Stimulated activated CD8-positive, alpha-beta memory T cell treated with anti-CD3 and anti-CD28 coated beads, Interleukin-4, amount 100 ng/mL, for 48 hours (primary cell): ENCODE measurements at places on chromosomes 12 and 14.

GRCh38 chr14:89241257-89241656, 175.8 kb downstream of the FOXN3 start:
- DNase-seq: no peak

- no peak for DNase-seq
These were observed 6.2 kb upstream of the STXBP6 start for GRCh38 chr14:25055992-25056687.

GRCh38 chr12:109203480-109203879, 87.1 kb downstream of the ACACB start:
- no peak for DNase-seq

- no peak for DNase-seq
These were observed 106.2 kb downstream of the SMOC1 start for GRCh38 chr14:69985463-69985862.

GRCh38 chr12:6826125-6826733, 2.0 kb upstream of the P3H3 start:
- DNase-seq: no peak

- no peak for DNase-seq
These were observed 5.3 kb upstream of the GRIP1 start for GRCh38 chr12:66684222-66684621.

GRCh38 chr14:31787377-31787776, 226.2 kb downstream of the NUBPL start:
- no peak for DNase-seq

GRCh38 chr14:70118064-70118463, 70.7 kb downstream of the SLC8A3 start:
- no peak for DNase-seq

- DNase-seq: no peak
These were observed 110.6 kb downstream of the DIO2 start for GRCh38 chr14:80100681-80101080.

DNA sequence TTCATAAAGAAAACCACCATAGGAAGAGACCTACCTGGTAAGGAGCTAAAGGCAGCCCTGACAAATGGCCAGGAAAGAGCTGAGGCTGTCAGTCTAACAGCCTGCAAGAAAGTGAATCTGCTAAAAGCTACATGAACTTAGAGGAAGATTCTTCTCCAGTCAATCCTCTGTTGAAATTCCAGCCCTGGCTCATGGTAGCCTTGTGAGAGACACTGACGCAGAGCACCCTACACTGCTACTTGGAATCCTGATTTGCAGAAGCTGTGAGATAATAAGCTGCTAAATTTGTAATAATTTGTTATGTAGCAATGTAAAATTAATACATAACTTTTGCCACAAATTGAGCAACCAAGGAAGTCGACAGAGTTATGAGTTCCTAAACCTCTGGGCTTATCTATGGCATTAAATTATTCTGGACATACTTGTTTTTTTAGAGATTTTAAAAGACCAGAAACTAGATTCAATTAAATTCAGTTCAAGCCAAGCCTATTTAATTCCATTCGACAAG, 257.0 kb downstream of the ETNK1 start:
- no peak for DNase-seq

DNA sequence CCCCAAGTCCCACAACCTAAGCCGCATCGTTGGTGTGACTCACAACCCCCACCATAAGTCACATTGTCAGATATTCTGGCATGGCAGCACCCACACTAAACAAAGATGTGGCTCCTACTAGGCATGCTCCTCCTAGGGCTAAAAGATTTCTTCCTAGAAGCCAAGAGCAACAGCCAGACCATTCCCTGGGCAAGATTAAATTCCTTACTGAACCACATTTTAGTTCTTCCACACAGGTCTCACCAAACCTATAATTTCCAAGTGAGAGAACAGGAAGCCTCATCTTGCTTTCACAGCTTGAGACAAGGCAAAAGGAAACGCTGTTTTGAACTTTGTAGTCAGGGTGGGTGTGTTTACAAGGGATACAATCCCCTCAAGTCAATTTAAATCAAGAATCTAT, 632.8 kb downstream of the DIO2 start:
- no peak for DNase-seq

- DNase-seq: no peak
These were observed 23.0 kb downstream of the CCDC63 start for GRCh38 chr12:110869803-110870202.

DNA sequence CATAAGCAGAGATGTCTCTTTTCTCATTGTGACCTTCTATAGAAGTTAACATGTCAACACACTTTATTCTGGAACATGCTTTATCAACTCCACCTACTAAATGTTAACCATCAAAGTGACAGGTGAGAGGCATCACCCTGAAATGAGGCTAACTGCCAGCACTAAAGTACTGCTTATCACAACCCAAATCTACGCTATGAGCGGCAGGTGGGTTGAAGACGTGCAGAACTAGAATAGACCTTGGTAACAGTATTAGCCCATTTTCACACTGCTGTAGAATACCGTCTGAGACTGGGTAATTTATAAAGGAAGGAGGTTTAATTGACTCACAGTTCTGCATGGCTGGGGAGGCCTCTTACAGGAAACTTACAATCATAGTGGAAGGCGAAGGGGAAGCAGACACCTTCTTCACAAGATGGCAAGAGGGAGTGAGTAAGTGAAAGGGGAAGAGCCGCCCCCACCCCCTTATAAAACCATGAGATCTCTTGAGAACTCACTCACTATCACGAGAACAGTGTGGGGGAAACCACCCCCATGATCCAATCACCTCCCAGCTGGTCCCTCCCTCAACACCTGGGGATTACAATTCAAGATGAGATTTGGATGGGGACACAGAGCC, 359.0 kb downstream of the SEC23A start:
- DNase-seq: no peak

GRCh38 chr12:85765453-85765869, 70.7 kb downstream of the RASSF9 start:
- no peak for DNase-seq

GRCh38 chr14:65042296-65042695, 55.6 kb downstream of the FNTB start:
- DNase-seq: no peak

DNA sequence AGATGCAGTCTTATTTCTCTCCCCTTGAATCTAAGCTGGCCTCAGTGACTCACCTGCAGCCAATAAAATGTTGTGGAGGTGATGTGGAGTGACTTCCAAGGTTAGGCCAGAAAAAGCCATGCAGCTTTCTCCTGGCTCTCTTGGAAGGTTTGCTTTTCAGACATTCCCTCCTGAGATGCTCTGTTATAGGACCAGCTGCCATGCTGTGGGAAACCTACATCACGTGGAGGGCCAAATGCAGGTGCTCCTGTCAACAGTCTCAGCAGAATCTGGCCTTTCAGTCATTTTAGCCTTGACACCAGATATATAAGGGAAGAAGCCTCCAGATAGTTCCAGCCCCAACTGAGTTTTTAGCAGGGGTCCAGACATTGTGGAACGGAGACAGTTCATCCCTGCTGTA, 38.1 kb upstream of the DACT1 start:
- DNase-seq: no peak

GRCh38 chr12:68189821-68190242, 30.3 kb upstream of the IFNG start:
- peak; percentile 47 for DNase-seq

DNA sequence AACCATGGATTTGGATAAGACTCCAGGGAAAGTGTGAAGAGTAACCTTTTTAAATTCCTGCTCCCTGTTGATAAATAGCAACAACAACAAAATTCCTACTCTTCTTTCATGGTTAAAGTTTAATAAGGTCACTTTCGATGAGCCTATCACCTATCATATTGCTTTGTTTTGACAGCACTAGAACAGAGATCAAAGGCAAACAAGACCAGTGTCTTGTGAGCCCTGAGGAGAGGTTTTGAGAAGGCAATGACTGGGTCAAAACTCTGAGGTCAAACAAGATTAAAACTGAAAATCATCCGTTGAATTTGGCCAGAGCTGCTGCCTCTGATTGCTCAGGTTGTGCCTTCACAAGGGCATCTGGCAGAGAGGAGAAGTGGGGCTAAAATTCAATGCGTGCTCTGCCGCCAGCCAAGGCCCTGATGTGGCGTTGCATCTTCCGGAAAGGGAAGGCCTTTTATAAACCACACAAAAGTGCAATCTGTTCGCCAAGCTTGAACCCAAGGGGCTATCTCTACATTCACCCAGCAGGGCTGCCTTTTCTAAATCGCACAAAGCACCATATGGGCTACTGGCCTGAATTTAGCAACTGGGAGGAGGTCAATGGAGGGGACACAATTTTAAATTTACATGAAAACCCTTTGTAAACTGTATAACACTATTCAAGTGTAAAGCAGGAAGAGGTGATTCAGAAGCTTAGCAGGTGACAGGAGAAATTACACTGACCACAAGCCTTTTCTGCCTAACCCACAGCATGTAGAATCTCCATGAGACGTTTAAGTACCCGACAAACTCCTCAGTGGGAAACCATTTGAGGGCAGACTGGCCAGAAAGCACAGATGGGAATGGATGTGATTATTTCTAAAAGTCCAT, 140.8 kb downstream of the DAD1 start:
- no peak for DNase-seq

- no peak for DNase-seq
These were observed 41.9 kb upstream of the RD3L start for GRCh38 chr14:103984196-103984595.

DNA sequence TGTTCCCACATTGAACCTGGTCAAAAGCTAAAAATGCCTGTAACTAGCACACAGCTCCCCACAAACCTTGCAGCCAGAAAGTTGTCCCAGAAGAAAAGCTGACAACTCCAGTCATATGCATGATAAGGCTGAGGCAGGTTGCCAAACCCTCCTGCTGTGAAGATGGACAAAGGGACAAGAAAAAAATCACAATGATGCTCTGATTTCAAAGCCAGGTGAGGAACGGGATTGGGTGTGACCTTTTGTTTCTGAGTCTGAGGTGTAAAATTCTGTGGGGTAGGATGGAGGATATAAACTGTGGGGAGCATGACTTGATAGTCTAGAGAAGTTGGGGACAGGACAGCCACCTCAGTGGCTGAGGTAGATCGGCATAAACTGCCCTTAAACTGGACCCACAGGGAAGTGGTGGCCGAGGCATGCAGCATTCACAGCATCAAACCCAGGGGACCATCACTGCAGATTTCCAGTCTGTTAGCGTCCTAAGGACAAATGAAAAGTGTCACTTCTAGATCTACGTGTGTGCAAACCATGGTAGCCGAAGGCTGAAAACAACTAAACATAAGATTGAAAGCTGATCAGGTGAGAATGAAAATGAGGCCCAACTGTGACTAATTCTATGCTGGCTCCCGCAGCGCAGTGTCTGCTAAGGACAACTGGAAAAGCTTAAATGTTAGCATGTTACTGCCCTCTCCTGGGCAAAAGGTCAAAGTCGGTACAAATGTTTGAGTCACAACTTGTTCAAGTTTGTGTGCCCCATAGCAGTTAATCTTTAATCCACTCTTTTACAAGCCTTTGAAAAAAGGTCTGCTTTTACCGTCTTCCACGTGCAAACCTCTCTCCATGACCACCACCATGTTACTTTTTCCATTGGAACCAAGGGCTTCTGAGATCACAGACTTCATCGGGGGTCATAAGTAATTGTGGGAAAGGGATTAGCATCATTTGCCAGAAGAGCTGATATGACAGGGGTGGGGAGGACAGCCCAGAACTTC, 39.8 kb downstream of the GRIN2B start:
- DNase-seq: no peak

DNA sequence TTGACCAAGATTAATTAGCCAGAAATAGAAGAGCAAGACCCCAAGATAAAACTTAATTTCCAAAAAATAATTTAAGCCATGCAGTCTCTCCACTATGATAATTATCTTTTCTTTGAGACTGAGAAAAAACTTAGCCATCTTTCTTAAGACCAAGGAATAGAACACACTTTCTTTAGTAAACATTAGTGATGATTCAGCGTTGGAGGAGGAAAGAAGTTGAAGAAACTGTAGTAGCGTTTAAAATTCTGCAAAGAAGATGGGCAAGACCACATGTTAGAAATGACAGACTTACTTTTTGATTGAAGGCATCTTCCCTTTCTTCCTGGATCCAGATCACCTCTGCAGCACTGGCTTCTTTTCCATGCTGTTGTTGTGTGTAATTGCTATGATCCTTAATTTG, 124.8 kb upstream of the RASSF8 start:
- DNase-seq: no peak

DNA sequence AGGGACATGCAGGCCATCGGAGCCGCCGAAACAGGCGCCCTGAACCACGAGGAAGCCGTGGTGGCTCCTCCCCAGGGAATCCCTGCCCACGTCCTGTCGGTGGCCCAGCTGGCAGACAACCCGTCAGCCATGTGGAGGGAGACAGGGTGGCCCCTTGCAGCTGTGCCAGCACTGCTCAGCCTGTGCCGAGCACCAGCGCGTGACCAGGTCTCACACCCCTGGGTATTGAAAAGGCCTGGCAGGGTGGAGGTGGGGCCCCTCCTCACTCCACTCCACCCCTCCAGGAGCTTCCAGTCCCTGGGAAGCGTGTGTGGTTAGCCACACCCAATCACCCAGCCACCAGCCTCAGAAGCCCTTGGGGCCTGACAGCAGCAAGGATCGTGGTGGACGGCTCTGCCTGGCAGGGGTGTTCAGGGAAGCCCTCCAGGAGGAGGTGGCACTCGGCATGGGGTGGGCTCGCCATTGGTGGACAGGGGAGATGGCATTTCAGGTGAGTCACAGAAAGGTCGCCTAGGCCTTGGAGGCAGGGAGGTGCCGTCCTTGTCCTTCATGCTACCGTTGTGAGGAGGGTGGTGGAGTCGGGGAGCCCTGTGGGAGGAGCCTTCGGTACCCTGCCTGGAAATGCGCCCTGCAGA, 12.3 kb upstream of the DLK1 start:
- DNase-seq: no peak

GRCh38 chr14:23358042-23358441, 5.4 kb upstream of the SLC22A17 start:
- DNase-seq: no peak

- no peak for DNase-seq
These were observed 3.8 kb upstream of the MYH7 start for GRCh38 chr14:23439107-23439835.

- DNase-seq: no peak
These were observed 4.7 kb upstream of the IPO8 start for GRCh38 chr12:30700216-30700900.

- no peak for DNase-seq
These were observed 750 bp downstream of the CS start for GRCh38 chr12:56299308-56299852.

- DNase-seq: no peak
These were observed 235.6 kb downstream of the DACT1 start for GRCh38 chr14:58873228-58873953.

DNA sequence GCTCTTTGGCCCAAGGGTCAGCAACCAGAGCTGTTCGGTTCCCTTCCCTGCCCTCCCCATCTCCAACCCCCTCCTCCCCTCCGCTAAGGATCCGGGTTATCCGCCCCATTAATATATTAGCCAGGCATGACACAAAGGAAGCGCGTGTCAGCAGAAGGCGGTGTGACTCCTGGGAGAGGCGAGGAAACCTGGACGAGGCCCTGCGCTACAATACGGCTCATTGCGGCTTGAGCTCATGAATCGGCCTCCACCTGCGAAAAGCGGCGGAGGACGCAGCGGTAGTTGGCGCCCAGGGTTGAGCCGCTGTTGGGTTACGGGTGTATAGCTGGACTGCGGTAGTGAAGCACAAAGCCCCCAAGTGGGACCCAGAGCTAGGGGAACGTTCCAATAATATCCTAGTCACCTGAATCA, 9.9 kb downstream of the FOXA1 start:
- DNase-seq: no peak

- no peak for DNase-seq
These were observed 34.6 kb downstream of the SLC6A12 start for GRCh38 chr12:179131-179884.

GRCh38 chr12:44294649-44295048, 458.8 kb downstream of the TMEM117 start:
- DNase-seq: no peak
